Upper lobe of right lung (tissue), 1 donor: ENCODE measurements at places on chromosomes 7 and 10. TPM values are rescaled to one million over a fixed set of nuclear protein-coding genes. Genes with fewer than 3 reads are reported as not detected.

CHST12 gene
- total RNA-seq = 29.8 TPM

CDK14 gene
- 47.2 TPM for total RNA-seq

SFMBT2 gene
- total RNA-seq = 16.1 TPM

BEND7 gene
- total RNA-seq = 31.1 TPM

DNA sequence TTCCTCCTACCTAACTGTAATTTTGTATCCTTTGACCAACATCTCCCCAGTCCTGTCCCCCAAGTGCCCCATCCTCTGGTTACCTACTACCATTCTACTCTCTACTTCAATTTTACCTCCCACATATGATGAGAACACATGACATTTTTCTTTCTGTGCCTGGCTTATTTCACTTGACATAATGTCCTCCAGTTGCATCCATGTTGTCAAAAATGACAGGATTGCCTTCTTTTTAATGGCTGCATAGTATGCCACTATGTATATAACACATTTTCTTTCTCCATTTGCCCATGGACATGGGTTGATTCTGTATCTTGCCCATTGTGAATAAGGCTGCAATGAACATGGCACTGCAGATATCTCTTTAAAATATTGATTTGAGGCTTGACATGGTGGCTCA, 33.7 kb downstream of the GLI3 start:
- H3K27ac ChIP-seq = no peak overlapping the region
- no peaks in the 10 kb centered on the region for H3K4me1 ChIP-seq
- H3K36me3 ChIP-seq = no peaks in the 10 kb centered on the region
